ENCODE measurements at places on chromosomes 16 and 17.
A peak's percentile ranks its signal among the peaks of the same experiment; 100 is the strongest.

- DNase-seq: no peak
Measured at GRCh38 chr17:63426917-63427308, 19.2 kb downstream of the CYB561 start.

- no peak for DNase-seq
Measured at GRCh38 chr16:74888888-74889287, 96.0 kb downstream of the WDR59 start.

DNA sequence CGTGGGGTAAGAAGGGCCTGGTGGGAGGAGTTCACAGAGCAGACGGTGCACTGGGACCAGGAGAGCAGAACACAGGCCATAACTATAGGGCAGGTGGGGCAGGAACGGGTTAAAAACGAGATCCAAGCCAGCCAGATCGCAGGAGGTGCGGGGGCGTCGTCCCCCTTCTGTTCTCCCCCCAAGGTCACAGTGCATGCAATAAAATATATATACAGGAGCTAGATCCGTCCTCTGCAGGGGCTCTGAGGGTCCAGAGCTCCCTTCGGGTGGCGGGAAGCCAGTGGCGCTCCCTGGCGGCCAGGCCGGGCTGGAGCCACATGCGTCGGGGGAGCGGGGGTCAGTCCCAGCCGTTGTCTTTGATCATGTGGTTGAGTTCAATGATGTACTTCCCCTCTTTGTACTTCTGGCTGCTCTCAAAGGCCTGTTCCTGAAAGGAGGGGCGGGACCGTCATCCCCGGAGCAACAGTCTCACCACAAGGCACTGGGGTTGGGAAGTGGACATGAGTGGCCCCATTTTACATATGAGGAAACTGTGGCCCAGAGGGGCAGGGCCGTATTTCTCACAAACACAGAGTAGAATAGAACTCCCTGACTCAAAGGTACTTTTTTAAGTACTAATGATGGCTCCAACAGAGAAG, 768 bp upstream of the TBX6 start:
- DNase-seq: peak; percentile 41

DNA sequence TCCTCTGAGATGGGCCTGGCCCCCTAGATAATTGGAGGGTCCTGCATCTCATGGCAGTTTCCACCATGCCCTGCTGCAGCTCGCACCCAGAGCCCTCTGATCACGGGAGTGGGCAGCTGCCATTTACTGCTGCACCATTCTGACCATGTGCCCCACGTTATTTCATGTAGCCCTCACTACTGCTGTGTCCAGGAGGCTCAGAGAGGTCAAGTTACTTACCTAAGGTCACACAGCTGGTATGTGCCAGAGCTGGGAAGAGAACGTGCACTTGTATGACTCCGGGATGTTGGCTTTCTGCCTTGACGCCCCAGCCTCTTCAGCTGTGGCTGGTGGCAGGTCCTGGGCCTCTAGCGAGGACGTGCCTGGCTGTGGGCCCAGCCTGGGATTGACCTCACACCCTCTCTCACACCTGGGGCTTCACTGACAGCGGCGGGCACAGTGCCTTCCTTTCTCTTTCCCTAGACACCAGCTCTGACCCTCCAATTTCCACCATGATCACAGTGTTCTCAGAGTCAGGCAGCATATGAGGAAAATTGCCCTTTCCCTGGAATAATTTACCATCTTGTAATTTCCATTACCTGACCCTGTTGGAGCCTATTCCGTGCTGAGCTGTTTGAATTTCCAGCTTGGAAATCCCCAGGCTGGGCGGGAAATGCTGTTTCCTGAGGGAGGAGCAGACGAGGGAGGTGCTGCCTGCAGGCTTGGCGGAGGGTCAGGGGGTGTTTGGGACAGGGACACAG, 18.5 kb upstream of the DOC2B start:
- no peak for DNase-seq

DNA sequence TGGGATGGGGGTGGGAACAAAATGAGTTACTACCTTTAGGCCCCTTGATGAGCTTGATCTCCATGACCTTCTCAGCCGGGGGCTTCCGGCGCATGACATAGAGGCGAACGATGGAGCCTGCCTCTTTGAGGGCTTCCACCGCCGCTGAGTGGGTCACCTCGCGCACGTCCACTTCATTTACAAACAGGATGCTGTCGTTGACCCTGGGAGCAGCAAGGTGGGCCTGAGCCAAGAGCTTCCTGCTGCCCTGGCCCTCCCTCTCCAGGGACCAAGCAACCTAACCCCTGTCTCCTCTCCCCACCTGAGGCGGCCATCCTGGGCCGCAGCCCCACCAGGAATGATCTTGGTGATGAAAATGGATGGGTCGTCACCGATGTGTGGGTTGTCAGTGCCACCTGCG, 16.2 kb downstream of the DLG4 start:
- DNase-seq: no peak

DNA sequence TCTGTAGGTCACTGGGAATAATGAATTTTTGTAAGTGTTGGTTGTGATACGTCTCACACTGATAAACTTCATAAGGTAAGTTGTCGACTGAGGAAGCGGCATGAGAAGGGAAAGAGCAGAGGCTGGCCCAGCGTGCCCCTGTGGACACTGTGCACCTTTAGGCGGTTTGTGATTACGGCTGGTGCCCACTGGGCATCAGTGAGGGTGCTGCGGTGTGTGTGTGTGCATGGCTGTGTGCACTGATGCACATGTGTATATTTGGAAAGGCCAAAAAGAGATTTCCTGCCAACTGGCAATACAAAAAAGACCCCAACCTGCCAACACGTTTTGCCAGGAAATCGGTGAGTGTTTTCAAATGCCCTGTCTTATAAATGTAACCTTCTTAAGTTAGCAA, 11.9 kb downstream of the IRF8 start:
- no peak for DNase-seq

DNA sequence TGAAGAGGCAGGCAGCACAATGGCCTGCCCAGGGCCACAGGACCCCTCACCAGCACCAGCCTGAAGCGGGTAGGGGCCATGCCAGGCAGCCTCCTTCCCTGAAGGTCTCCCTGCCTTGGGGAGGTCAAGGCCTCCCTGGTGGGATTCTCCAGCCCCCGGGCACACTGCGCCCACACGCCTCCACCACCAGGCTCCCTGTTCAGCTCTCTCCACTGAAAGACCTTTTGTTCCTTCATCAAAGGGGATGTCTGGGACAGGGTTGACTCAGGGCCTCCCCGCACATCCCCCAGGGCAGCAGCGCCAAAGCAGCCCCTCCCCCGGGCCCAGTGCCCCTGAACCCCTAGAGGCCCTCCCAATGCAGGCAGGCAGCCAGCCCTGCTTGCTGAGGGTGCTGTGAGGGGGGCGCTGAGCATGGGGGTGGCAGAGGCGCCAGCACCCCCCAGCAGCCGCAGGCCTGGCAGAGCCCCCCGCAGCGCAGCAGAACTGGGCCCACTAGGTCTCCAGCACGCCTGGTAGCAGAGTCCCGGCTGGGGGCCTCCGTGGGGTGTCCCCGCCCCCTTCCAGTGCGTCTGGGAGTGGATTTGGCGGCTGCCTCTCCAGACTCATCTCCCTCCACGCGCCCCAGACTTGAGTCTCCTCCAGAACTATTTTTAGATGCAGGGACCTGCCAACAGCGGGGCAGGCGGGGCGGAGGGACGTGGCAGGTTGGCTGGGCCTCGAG, 13.1 kb downstream of the BCAR1 start:
- no peak for DNase-seq

- DNase-seq: no peak
Measured at GRCh38 chr16:10213748-10214147, 31.5 kb upstream of the GRIN2A start.

- no peak for DNase-seq
Measured at GRCh38 chr16:53212893-53213223, 158.1 kb downstream of the CHD9 start.

DNA sequence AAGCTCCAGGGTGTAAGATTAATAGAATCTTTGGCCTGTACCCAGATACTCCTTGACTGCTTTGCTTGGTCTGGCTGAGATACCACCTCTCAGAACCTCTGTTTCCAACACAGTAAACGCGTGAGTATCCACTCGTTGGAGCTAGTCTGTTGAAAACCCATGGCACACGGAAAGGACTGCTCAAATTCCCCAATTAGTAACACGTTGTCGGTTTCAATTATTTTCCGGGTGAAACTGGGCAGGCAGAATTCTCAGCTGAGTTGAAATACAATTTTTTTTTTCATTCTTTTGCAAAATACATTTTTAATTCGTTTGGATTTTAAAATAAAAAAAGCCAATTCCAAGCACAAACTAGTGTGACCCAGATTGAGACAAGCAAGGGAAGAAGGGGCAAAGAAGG, 120.5 kb downstream of the MAF start:
- no peak for DNase-seq

DNA sequence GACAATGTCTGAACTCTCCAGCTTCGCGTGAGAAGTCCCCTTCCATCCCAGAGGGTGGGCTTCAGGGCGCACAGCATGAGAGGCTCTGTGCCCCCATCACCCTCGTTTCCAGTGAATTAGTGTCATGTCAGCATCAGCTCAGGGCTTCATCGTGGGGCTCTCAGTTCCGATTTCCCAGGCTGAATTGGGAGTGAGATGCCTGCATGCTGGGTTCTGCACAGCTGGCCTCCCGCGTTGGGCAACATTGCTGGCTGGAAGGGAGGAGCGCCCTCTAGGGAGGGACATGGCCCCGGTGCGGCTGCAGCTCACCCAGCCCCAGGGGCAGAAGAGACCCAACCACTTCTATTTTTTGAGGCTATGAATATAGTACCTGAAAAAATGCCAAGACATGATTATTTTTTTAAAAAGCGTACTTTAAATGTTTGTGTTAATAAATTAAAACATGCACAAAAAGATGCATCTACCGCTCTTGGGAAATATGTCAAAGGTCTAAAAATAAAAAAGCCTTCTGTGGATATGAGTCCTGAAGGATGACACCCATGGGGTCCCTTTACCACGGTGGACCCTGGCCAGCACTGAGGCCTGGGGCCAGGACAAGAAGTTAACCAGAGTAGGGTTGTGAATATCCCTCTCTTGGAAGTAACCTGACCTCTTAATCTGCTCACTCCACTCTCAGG, 10.5 kb upstream of the ITGAD start:
- DNase-seq: peak; percentile 27

DNA sequence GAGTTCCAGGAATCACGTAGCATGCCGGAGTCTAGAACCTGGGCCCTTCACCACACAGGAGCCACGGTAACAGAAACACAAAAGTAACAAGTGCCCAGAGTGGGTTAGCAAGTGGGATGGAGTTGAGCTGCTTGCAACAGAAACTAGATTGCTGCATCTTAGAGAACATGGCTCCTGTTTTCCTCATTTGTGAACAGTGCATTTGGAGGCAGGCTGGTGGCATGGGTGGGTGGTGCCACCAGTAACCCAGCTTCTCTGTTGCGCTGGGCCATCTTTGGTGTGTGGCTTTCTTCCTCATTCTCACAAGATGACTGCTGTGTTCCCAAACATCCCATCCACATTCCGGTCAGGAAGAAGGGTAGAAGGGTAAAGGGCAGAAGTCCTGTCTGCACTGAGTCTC, 95.5 kb downstream of the KATNIP start:
- DNase-seq: no peak

- no peak for DNase-seq
Measured at GRCh38 chr16:54554581-54554980, 268.0 kb upstream of the IRX3 start.

GRCh38 chr16:75535901-75536300, at the start of gene CHST5:
TSS of gene CHST5 (minus strand) at chr16:75536108. CDS start at chr16:75530384, 5,724 bp downstream.
- no peak for DNase-seq

DNA sequence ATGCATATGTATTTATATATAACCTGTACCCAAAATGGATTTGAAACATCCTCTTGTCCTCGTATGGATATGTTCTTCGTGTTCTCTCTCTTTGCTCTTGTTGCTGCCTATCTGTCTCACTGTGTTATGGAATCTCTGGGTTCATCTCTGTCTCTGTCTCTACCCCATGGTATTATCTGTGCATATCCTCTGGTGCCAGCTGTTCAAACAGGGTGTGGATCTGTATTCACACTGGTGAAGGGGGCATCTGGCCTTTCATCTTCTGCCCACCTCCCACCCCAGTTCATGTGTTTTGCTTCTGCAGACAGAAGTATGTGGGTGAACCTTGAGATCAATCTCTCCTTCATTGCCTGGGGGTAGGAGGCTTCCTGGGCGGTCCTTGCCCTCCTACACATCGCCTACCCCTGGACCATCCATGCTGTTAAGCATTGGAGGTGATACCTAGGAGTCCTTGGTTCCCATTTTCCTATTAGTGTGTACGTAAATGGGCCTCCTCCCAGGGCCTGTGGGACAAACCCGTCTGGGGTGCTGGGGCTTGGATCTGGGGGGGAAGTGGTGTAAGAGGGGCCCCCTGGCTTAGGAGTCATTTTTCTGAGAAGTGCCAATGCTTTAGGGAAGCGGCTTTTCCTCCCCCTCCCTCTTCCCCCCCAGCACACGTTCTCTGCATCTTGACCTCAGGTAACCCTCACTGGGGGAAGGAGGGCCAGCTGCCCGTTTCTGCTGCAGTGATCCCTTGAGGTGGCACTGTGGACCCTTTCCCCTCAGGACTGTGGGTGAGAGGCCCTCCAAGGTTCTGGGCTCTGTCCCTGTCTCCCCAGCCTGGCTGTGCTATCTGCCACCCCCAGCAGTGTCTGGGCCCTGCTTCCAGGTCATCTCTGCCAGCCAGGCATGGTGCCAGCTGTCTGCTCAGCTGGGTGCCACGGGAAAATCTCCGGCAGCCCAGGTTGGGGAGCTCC, 21.1 kb downstream of the RARA start:
- DNase-seq: no peak

- DNase-seq: no peak
Measured at GRCh38 chr17:5610956-5611355, 26.6 kb upstream of the NLRP1 start.

- no peak for DNase-seq
Measured at GRCh38 chr16:57091200-57091974, 996 bp upstream of the CPNE2 start.

DNA sequence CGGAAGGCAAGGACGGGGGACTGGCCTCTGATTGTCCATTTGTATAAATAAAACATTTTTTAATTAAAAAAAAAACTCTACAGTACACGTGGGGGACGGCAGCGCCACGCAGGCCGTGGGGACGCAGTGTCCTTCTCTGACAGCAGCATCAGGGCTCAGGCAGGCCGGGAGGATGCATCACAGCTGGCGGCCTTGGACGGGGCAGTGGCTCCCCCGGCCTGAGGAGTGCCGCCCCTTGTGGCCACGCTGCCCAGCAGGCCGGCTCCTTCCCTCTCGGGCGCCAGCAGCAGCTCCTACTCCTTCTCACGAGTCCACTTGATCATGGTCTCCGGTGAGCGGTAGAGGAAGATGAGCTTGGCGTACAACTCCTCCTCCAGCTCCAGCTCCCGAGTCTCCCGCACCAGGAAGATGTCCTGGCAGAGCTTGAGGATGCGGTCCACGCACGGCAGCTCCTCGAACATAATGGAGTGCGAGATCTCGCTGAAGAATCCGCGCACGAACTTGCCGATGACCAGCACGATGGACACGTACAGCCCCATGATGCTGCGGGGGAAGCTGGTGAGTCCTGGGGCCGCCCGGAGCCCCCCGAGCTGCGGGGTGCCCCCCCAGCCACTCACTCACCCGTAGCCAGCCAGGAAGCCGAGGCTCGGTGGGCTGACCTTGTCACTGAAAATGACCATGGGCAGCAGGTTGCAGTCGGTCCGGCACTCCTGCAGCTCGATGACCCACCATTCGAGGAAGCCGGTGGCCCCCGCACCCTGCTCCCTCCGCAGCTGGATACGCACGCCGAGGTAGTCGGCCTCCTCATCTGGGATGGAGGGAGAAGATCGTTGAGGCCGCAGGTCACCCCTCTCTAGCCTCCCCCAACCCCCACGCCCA, 9.2 kb downstream of the CTU2 start:
- DNase-seq: no peak
